ENCODE measurements at places on chromosomes 12 and 14.

DNA sequence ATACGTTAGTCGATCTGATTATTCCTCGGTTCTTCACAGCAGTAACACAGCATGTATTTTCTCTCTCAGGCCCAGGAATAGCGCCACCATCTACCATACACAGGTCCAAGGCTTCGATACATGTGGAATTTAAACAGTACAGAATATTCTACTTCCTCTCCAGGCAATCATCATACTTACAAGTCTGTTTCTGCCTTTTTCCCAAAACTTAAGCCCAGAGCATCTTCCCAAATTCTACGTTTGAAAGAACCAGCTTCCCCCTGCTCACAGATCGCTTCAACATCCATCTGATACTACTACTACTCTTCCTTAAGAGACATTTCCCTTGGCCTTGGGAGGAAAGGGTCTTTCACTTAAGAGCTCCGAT lies 626 bp downstream of the TXNDC16 start:
- DNase-seq, result no peak

- DNase-seq, result no peak
These were observed 62.8 kb downstream of the VWF start for GRCh38 chr12:6061660-6062059.

DNA sequence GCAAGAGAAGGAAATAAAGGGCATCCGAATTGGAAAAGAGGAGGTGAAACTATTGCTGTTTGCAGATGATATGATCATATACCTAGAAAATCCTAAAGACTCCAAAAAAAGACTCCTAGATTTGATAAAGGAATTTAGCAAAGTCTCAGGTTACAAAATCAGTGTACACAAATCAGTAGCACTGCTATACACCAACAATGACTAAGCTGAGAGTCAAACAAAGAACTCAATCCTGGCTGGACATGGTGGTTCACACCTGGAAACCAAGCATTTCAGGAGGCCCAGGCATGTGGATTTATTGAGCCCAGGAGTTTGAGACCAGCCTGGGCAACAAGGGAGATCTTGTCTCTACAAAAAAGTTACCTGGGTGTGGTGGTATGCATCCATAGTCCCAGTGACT lies 188.7 kb upstream of the PLXNC1 start:
- DNase-seq, result no peak

GRCh38 chr12:91053951-91054715 lies 3.7 kb downstream of the KERA start:
- DNase-seq, result no peak

GRCh38 chr14:92651106-92651757 lies 97.2 kb downstream of the LGMN start:
- no peak for DNase-seq

DNA sequence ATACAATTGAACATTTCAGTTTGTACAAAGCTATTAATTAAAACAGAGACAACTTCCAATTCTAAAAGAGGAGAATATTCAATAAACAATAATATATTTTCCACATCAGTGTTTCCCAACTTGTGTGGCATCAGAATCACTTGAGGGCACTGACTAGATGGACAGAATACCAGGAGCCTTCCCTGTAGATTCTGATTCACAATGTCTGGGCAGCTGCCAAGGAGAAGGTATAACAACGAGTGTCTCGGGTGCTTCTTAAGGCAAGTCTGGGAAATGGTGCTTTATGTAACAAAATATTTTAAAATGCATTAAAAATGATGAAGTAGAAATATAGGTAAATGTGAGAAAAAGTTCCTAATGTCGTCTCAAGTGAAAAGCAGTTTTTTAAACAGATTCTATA lies 26.2 kb downstream of the GALC start:
- DNase-seq, result no peak

DNA sequence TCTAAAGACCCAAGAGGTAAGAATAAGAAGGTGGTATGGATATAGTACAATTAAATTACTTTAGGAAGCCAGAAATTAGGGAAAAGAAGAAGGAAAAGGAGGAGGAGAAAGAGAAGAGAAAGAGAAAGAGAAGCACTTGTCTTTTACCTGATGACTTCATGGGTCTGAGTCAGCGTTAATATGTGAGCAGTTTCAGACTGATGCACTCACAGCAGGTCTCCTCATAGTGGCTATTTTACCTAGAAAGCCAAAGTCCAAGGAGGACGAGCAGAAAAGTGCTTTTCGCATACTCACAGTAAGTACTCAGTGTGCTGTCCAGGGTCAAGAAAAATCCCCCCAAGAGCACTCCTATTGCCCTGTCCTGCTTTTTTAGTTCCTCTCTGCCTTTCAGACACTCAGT lies 222.1 kb downstream of the C12orf42 start:
- DNase-seq, result no peak

DNA sequence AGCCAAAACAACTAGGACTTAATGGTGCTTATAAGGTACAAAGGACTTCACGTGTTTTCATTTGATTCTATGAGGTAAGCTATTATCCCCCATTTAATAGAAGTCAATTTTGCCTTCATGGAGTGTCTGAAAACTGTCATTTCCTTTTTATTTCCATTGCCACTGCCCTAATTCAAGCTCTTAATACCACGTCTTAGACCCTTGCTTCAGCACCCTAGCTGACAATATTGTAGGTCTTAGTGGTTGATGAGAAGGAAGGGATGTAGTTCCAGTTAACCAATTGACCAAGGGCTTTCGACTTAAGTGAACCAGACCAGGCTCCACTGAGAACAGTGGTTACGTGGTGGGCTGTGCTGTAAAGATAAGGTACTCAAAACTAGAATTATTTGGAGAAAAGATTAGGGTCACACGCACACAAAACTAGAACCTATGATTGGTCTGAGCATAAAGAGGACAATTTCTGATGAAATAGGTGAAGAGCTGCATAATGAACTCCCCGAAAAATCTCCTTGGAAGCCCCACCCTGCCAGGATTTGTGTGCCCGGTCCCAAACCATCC lies 9.6 kb upstream of the ASIC1 start:
- no peak for DNase-seq

- no peak for DNase-seq
These were observed 60.0 kb upstream of the PARP11 start for GRCh38 chr12:3933074-3933818.

DNA sequence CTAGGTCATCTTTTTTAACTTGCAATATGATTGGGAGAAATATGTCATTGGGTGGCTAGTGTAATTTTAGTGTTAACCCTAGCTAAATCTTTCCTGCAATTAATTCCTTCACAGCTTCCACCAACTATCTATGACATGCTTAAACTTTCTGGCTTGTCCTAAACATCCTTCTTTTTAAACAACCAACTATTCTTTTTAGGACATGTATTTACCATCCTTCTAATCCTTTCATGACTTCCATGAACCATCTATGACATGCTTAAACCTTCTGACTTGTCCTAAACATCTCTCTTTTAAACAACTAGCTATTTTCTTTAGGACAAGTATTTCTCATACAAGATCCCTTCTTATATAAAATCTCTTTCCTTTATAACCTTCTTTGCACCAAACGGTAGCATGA lies 179.6 kb upstream of the PDZRN4 start:
- no peak for DNase-seq

DNA sequence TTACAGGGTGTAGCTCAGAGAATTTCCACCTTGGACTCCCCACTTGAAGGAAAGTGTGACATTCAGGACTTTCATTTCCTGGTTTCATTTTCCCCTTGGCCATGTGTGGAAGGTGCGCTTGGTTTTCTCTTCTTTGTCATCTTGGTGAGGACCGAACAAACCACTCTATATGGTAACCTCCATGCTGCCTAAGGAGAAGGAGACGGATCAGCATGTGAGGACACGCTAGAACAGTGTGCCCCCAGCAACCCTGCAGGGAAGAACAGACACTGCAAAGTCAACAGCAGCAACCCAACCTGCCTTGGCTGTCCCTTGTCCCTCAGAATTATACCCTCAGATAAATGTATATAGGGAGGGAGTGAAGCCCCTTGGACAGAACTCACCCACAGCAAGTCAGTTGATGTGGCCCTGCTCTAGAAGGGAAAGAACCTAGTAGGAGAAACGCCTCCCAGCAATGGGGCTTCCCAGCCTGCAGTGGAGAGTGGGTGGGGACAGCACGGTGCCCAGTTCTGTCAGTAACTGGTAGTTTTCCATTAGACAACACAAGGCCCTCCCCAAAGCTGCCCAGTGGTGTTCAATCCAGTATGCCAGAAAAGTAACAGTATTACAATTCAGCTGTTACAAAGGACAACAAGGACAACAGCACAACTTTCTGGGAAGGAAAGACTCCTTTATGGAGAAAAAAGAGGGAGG lies 18.9 kb upstream of the COCH start:
- DNase-seq, result no peak

- DNase-seq, result no peak
These were observed 180.4 kb downstream of the KIF26A start for GRCh38 chr14:104318558-104319490.

DNA sequence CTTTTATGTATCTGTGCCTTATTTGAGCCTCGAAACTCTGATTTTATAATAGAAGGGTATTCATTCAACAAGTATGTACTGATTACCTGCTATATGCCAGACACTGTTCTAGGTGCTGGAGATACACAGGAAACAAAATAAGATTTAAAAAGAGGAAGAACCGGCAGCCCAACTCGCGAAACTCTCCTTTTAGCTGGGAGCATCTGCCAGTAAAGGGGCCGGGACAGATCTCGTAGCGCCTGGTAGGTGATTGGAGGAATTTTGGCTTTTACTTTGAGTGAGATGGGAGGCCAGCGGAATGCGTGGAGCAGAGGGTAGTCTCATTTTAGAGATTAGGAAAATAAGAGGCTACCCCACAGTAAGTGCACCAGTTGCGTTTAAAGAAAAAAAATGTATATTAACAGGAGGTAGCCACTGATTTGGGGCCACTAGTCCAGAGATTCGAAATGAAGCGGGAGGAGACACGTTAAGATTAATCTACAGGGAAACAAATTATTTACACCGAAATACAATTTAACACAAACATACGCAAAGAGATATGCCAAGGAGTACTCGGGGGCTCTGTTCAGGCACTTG lies 520 bp upstream of the MON2 start:
- DNase-seq, result no peak
